ENCODE measurements at places on chromosomes 13 and 19.

GRCh38 chr13:107819071-107819470 is 396.3 kb downstream of the LIG4 start:
- DNase-seq, result no peak

DNA sequence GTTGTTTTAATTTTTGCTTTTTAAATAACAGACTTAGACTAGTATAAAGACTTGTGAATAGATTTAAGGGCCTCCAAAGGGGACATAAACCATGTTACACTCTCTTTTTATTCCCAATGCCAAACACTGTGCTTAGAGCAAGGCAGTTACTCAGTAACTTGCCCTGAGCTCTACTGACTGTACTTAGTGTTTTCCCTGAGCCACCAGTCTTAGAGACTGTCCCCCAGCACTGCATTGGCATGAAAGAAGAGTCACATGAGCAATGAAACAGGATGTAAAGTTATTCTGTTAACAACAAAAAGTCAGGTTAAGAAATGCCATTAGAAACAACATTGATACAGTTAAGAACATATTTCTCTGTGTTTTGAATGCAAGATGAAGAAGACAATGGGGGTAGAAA is 187.9 kb downstream of the TBC1D4 start:
- no peak for DNase-seq

DNA sequence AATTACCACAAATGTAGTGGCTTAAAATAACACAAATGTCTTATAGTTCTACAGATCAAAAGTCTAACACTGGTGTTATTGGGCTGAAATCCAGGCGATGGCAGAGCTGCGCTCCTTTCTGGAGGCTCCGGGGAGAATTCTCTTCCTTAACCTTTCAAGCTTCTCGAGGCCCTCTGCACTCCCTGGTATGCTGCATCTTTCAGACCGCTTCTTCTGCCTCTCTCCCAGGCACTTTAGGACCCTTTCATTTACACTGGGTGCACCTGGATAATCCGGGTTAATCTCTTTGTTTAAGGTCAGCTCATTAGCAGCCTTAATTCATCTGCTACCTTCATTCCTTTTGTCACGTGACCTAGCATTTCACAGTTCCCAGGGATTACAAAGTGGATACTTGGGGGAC is 211.3 kb upstream of the RFC3 start:
- no peak for DNase-seq

GRCh38 chr13:43688227-43688907 is 98.4 kb downstream of the ENOX1 start:
- no peak for DNase-seq

DNA sequence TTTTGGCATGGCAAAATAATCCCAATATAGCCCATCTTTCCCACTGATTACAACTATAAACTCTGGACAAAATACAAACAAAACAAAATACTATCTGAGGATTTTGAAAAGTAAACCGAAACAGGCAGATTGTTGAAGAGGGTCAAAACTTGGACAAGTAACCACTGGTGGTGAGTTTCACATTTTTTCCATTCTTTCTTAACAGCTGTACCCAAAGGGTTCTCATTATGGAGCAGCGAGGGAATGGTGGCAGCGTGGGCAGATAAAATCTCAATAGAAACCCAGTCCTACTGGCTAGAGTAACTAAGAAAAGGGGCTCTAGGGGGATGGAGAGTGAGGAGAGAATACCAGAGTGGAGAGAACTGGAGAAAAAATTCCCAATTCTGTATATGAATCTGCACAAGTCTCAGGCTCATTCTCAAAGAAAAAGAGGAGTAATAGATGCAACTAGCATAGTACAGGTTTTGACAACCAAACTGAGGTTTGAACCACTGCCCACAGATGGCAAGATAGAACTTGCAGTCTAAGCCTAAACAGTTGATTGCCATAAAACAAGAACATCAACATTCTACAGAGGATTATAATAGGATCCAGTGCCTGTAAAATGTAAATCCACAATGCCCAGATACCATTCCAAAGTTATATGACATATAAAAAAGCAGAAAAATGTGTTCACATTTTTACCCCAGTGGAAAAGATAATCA is 284.5 kb downstream of the KCNRG start:
- DNase-seq, result no peak

- no peak for DNase-seq
These were observed 110.8 kb downstream of the TNFRSF19 start for GRCh38 chr13:23680845-23681669.

GRCh38 chr13:105543742-105544141 is 991.7 kb downstream of the EFNB2 start:
- no peak for DNase-seq

- DNase-seq, result peak; percentile 41
These were observed 15.9 kb upstream of the NOP53 start for GRCh38 chr19:47729468-47729798.

DNA sequence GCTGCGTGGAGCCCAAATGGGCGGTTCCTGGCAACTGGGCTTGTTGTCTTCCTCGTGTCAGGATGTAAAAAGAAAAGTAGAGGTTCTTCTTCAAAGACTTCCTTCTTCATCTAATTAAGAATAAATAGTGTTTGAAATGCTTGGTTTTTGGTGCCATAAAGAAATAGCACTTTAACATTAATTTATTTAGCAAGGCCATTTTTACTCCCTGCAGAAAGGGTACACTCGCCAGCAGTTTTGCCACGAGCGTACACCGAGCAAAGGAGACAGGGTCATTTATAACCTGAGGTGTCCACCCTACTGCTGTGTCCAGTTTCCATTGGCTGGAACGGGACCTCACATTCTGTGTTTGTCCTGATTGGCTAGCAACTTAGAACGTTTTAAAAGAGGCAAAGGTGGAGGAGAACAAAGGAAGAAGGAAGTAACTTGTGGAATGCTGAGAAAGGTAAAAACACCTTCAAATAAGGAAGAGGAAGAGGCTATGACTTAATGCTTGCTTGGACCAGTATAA is 21.8 kb upstream of the OR10H1 start:
- no peak for DNase-seq

DNA sequence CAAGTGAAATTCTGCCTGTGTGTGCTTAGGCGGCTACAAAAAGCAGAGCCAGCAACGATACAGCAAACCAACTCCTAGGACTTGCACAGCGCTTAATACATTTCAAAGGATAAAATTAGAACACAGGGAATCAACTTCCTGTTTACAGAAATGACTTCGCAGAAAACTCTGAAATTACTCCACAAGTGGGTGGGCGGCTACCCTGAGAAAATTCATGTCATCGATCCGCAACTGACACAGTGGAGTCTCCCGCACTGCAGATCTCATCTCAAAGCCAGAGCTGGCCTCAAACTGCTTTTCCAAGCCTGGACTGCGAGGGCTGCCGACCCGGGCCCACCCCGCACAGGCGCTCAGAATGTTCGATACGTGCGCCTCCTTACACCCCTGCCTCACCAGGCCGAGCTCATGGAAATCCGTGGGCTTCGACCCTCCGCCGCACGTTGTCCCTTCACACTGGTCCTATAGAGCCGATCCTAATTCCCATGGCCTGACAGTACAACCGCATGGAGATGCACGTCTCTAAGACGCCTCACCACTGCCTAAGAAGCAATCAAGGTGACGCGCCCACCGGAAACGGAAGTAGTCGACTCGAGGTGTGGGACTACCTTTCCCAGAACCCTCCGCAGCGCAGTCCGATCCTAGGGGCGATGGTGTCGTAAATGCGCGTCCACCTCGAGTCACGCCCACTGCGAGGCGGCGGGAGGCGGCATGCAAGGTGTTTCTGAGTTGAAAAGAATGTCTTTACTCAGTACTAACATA is at the start of gene ZNF229:
TSS of gene ZNF229 (minus strand) at position 557 of the 759 bp plus-strand sequence. CDS start 5,625 bp downstream, outside the sequence.
- peak; percentile 84 for DNase-seq

- DNase-seq, result no peak
These were observed 104.6 kb upstream of the GJB6 start for GRCh38 chr13:20336761-20337160.

- no peak for DNase-seq
These were observed 101.0 kb downstream of the SLITRK6 start for GRCh38 chr13:85698256-85698655.

GRCh38 chr13:95182570-95183265 is 118.5 kb downstream of the ABCC4 start:
- DNase-seq, result no peak

- DNase-seq, result no peak
These were observed 245.2 kb downstream of the RGCC start for GRCh38 chr13:41702540-41702939.

DNA sequence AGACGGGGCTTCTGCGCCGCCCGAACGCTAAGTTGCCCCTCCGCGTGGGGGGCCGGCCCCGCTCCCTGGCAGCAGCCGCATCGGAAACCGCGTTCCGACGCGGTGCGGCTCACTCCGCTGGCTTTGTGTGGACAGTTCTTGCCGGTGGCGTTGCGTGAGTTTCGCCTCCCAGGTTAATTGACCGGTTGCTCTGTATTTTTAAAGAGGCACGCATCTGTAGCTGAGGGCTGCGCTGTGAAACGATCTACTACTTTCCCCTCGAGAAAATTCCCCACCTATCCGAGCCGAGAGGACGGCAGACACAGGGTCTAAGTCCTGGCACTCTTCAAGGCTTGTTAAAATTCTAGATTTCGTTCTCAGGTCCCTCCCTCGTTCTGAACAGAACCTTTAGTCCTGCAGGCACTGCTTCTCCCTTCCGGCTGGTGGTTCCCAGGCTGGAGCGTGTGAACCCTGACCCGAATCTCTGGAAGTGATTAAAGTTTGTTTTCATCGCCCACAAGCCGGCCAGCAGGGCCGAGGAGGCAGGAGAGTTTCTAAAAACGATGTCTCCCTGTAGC is 933 bp downstream of the ARHGEF7 start:
- DNase-seq, result no peak

- no peak for DNase-seq
These were observed 66.7 kb downstream of the FRY start for GRCh38 chr13:32098272-32098671.

- DNase-seq, result no peak
These were observed 1339.1 kb downstream of the OLFM4 start for GRCh38 chr13:54367639-54368271.

GRCh38 chr13:33394294-33394932 is 108.9 kb upstream of the STARD13 start:
- no peak for DNase-seq

GRCh38 chr19:40596608-40597328 is 4.4 kb upstream of the LTBP4 start:
- DNase-seq, result no peak

- no peak for DNase-seq
These were observed 7.8 kb downstream of the ZNF536 start for GRCh38 chr19:30379841-30380610.

- no peak for DNase-seq
These were observed 47.2 kb downstream of the GPR12 start for GRCh38 chr13:26713341-26713740.

GRCh38 chr19:843836-844545 is 3.2 kb downstream of the PRTN3 start:
- no peak for DNase-seq

DNA sequence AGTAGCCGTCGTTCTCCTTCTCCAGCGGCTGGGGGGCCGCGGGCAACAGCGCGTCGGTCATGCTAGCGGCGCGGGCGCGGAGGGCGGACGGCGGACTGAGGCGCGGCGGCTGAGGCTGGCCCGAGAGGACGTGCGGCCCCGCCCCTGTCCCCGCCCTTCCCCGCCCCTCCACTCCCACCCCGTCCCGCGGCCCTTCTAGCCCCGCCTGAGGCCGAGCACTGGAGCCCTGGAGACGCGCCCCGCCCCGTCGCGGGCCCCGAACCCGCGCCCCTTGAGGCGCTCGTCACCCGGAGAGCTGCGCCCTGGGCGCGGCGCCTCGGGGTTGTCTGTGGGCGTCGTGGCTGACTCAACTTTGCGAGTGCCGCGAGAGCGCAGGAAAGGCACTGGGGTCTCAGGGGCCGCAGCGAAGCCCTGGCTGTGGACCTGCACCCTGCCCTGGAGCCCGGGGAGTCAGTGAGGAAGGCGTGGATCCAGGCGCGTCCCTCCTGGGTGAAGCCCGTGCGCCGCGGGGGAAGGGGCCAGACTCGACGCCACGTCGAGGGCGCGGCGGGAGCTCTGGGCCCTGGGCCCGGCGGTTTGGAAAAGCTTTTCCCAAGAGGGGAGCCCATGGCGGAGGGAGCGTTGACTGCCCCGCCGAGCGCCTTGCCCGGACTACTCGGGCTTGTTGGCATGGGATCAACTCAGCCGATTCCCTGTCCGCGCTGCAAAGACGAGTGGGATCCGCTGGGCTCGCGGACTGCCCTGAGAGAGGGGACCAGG is at the start of gene RHPN2:
TSS of gene RHPN2 (minus strand) at position 97 of the 759 bp plus-strand sequence. CDS start at position 61, 36 bp downstream.
- peak; percentile 5 for DNase-seq

GRCh38 chr13:97866346-97866745 is 87.1 kb upstream of the IPO5 start:
- no peak for DNase-seq

DNA sequence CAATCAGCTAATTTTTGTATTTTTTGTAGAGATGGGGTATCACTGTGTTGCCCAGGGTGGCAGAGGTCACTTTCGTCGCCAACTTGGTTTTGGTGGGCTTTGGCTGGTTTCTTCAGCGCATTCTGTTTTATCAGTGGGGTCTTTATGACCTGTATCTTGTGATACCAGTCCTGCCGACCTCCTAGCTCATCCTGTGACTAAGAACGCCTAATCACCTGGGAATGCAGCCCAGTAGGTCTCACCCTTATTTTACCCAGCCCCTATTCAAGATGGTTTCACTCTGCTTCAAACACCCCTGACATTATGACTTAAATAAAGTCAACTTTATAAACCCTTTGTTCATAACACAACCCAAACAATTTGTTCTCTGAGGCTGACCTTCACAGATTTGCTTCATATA is 3.0 kb upstream of the ZNF878 start:
- DNase-seq, result no peak

DNA sequence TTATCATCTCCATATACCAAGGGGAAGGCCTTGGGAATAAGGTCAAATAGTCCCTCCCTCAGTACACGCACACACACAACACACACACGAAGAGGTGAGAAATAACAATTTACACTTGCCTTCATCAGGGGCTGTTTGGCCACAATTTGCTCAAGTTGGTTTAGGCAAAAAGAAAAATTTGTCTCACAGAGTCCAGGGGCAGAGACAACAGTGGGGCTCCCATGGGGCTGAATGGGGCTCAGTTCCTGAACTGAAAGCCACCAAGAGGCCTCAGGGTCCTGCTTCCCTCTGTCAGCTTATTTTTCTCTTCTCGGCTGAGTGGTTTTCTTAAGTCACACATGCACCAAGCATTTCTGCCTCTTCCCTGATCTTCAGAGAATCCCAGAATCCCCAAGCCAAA is 35.5 kb downstream of the PCDH8 start:
- no peak for DNase-seq

GRCh38 chr19:49469828-49470614 is 4.0 kb upstream of the FLT3LG start:
- no peak for DNase-seq

Measured in pulmonary artery endothelial cell (primary cell).